Activated CD8-positive, alpha-beta memory T cell treated with anti-CD3 and anti-CD28 coated beads for 4 hours (primary cell): ENCODE measurements at places on chromosomes 7 and 10.

GRCh38 chr7:106203473-106203872 is 81.3 kb downstream of the NAMPT start:
- DNase-seq: no peak

DNA sequence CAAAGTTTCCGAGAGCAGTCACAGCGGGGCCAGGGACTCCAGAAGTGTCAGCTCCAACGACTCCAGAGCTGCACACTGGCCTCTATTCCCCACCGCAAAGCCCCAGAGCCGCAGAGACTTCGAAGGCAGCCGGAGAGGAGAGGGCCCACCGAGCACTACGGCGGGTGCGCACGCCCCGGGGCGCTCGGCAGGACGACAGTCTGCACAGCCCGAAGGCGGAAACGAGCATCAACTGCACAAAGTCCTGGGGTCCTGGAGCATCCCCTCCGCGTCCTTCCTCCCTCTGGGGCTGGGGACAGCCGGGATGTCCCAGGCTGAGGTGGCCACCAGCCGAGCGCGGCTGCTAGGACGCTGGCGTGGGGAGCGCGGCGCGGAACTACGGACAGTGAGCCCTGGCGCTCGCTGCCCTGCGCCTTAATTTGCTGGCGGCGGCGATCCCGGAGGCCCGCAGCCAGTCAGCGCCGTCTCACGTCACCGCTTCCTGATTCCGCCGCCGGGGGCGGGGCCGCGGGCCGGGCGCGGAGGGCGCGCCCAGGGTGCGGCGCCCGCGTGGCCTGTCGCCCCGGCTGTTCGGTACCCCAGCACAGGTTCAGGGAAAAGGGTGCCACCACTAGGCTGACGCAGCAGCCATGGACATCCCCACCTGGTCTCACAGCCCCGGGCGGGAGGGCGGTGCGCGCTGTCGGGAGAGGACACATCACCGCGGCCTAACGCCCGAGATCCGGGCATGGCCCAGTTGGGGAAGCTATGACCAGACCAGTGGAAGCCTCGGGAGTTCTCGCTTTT is at the start of gene TBX20:
TSS of gene TBX20 (minus strand) at position 391 of the 786 bp plus-strand sequence. CDS start 480 bp downstream, outside the sequence.
- DNase-seq: no peak

DNA sequence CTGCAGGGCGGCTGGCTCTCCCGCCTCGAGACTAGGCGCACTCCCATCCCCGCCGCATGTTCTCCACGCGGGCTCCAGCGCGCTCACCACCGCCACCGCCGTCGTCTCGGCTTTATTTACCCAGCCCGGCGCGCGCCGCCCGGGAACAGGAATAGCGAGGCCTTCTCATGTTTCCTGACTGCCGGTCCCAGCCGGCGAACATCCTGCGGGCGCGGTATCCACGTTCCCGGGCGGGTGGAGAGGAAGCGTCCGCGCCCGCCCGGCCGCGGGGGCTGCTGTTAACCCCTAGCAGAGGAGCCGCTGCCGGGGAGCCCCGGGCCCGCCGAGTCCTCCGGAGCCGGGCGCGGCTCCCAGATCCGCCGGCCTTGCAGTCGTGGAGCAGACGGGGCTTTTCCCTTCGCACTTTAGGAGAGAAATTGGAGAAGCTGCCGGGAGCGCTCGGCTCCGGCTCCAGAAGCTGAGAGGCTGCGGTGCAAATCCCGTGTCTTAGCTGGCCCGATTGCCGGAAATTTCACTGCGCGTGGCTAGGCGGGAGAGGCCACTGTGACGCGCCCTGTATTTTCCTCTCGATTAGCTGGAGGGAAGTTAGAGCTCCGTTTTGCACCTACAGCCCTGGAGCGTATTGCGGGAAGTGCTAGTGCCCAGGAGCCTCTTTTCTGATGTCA is at the start of gene MKX:
TSS of gene MKX (minus strand) at position 88 of the 665 bp plus-strand sequence. CDS start 2,404 bp downstream, outside the sequence.
- DNase-seq: no peak

DNA sequence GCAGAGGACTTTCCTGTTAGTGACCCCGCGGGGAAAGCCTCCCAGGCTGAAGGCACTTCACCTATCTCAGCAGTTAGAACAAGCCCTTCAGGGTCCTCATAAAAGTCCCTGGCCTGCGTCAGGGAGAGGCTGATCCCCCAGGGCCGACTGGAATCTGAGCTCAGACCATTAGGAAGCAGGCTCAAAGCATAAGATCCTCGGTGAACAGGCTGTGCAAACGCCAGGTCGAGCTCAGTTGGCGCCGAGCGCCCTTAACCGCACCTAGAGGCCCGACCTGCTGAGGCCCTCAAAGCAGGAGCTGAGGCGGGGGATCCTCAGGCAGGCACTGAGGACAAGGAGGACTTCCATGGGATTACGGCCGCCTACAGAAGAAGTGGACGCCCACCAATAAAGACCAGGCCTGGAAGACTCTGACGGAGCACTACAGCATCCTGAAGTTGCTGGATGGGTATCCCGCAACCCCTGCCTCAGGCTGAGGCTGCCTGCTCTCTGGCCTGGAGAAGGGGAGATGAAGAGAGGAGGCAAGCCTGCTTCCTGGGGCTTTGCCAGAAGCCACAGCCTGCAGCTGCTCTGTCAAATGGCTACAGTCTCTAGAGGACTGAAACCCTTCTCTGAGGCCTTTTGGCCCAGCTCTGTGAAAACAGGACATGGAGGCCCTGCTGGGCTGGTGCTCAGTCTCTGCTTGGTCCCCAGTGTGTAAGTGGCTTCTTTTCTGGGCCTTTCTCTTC is 29.9 kb downstream of the LIPJ start:
- DNase-seq: no peak

- DNase-seq: no peak
Measured at GRCh38 chr10:32148864-32149251, 92.6 kb upstream of the KIF5B start.

- DNase-seq: no peak
Measured at GRCh38 chr7:158374146-158374545, 213.5 kb downstream of the PTPRN2 start.

- DNase-seq: no peak
Measured at GRCh38 chr7:71558806-71559613, 427.1 kb downstream of the GALNT17 start.

GRCh38 chr10:68861253-68861652 is 33.9 kb downstream of the STOX1 start:
- DNase-seq: no peak

DNA sequence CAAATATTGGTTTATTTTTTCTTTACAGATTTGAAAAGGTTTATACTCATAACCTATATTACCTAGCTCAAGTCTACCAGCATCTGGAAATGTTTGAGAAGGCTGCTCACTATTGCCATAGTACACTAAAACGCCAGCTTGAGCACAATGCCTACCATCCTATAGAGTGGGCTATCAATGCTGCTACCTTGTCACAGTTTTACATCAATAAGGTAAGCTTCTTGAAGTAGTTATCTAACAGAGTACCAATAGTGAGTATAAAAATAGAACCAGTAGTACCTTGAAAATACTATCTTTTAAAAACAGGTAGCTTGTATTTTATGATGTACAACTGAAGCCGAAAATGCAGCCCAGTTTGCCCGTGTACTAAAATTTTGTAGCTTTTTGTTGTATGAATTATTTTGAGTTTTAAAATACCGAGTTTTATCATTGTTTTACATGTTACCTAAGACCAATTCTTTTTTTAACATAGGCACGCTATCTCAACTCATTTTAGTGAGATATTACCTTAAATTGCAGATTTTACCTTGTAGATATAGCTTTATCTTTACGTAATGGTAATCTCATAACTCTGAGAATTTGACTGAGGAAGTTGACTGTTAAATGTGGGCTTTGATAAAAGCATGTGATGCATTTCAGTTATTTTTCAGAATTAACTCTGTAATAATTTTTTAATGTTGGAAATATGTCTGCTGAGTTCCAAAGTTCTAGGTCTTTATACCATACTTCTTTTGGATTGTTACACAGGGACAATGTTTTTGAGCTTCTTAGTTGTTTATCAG is 17.3 kb downstream of the KIFBP start:
- DNase-seq: no peak

DNA sequence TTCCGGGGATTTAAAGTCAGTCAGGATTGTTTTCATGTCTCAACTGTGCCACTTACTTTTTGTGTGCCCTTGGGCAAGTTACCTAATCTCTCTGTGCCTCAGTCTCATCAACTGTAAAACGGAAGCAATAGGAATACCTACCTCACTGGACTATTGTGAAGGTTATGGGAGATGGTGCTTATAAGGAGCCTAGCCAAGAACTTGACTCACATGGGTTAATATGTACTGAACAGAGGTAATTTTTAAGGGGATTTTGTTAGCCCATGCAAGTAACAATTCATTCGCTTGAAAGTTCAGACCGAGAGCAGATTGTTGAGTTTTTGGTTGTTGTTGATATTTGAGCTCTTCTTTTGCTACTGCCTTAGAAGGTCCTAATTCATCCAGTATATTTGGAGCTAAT is 202.9 kb downstream of the ZNF365 start:
- no peak for DNase-seq

GRCh38 chr10:45473126-45473525 is 99.1 kb downstream of the ALOX5 start:
- DNase-seq: no peak

DNA sequence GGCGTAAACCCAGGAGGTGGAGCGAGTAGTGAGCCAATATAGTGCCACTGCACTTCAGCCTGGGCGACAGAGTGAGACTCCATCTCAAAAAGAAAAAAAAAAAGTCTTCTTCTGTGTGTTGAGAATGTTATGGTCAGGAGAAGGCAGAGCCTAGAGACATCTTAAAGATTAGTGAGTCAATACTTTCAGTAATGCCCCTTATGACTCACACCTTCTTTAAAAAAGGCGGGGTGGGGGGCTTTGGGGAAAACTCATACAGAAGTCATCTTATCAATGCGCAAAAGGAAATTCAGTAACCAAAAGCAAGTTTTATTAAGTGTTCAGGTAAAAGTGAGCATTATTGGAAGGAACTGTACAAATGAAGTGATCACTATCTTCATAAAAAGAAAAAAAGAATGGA is 1369.8 kb upstream of the LRRTM3 start:
- DNase-seq: no peak

- no peak for DNase-seq
Measured at GRCh38 chr10:70320751-70321150, 36.9 kb upstream of the NPFFR1 start.

GRCh38 chr7:85612514-85612913 is 425.7 kb upstream of the SEMA3D start:
- DNase-seq: no peak

GRCh38 chr7:28705350-28705749 is 252.8 kb downstream of the TRIL start:
- DNase-seq: no peak
